ENCODE measurements at places on chromosomes 6 and 20.

GRCh38 chr20:3161316-3162079 is 1.8 kb upstream of the FASTKD5 start:
- DNase-seq: no peak

DNA sequence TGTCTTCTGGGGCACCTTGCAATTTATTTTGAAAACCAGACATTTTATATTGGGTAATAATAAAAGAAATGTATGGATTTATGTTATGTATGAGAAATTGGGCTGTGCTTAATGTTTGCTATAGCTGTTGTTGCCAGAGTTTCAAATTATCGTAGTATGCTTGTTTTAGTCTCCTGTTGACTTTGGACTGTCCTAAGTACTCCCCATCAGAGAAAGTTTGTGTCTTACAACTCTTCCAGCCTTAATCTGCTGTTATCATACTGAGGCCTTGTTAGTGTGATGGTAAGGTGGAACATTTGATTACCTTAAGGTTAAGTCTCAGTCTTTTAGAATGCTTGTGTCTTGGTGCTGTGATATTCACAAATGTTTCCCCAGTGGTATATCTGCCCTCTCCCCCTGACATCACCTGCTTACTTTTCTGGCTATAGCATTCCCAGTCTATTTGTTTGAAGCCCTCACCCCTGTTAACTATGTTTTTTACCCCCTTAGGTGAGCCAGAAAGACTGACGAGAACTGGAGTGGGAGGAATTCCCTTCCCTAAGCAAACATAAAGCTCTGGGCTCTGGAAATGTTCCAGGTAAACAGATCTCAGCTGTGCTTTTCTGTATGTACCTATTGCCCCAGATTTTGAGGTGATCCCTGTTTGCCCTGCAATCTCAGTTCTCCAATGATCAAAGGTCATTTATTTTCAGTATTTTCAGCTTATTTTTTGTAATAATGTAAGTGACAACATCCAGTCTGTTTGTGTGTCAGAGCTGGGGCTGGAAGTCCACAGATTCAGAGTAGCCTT is 581.1 kb upstream of the CITED2 start:
- no peak for DNase-seq

DNA sequence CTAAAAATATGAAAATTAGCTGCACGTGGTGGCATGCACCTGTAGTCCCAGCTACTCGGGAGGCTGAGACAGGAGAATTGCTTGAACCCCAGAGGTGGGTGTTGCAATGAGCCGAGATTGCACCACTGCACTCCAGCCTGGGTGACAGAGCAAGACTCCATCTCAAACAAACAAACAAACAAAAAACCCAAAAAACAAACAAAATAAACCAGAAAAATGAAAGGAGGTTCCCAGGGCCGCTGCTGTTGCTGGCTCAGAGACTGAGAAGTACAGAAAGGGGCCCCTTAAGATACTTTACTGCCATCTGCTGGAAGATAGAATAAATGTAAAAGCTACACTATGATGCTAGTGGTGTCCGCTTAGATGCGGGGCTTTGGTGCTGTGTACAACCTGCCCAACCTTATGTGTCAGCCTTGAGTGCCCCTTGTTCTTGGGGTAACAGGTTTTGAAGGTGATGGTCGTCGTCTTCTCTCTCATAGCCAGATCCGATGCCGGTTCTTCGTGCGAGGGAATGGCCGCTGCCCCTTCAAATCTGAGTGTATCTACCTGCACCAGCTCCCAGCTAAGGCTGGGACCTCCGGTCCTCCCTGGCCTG is 2.8 kb upstream of the FANCE start:
- no peak for DNase-seq

DNA sequence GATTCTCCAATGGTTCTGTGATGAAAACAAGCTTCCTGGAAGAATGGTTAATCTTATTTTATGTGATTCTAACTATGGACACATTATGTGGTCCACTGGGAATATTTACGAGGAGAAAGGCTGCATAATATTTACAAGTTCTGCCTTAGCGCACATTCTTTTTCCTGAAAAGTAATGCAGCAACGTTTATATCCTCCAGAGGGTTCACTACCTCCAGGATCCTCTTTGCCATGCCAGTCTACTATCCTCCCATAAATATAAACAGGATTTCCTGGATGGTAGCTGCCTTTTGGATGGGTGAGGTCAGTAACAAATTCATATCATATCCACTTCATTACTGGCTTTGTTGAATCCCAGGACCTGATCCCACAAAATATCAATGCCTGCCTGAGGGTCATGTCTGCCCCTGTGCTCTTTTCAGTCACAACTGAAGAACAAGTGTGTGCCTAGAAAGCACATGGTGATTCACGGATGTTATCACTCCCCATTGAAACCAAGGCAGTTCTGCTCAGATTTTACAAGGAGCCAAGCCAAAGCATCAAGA is 30.4 kb downstream of the ADGRF5 start:
- DNase-seq: no peak

- DNase-seq: no peak
These were observed 16.7 kb upstream of the ZFAND3 start for GRCh38 chr6:37802810-37803209.

DNA sequence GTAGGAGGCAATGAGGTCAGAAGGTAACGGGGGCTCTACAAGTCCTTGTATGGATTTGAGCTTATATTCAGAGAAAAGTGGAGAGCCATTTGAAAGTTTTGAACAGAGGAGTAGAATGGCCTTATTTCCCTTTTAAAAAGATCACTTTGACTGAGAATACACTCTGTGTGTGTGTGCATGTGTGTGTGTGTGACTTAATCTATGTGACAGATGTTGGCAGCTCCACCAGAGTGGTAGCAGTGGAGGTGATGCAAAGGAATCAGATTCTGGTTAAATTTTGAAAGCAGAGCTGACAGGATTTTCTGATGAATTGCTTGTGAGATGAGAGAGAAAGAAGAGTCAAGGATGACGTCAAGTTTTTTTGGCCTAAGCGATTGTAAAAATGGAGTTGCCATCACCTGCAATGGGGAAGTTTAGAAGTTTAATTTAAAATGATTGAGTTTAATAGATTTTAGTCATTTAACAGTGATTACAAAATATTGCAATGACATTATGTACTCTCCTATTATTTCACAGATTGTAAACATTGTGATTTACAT is 172.2 kb upstream of the HEY2 start:
- no peak for DNase-seq

DNA sequence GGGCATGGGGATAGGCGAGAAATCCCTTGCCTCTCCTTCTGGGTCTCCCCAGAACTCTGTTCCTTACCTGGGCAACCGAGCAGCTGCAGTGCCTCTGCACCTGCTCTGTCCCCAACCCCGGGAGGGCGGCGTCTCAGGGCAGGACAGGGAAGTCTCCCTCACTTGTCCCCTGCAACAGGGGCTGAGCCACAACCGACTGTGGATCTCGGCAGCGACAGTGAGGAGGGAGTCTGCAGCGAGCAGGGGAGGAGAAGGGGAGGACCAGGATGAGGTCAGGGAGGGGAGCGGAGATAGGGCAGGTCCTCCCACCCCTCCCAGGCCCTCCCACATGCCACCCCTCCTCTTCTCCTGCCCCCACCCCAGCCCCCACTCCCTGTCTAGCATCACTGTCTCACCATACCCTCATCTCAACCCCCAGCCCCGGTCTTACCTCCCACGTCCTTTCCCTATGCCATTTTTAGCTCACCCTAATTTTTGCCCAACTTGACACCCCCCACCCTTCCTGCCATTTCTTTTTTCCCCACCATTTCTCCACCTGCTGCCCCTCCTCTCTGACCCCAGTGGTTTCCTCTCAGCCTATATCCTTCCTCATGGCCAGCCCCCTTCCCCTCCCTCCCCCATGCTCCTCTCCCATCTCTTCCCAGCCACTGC is at the start of gene TNXB:
Gene TNXB, minus strand, starts transcription at position 225 of the 651 bp plus-strand sequence. CDS start 11,140 bp downstream, outside the sequence.
- DNase-seq: no peak

- no peak for DNase-seq
These were observed 13.7 kb upstream of the TBC1D22B start for GRCh38 chr6:37243816-37244370.

DNA sequence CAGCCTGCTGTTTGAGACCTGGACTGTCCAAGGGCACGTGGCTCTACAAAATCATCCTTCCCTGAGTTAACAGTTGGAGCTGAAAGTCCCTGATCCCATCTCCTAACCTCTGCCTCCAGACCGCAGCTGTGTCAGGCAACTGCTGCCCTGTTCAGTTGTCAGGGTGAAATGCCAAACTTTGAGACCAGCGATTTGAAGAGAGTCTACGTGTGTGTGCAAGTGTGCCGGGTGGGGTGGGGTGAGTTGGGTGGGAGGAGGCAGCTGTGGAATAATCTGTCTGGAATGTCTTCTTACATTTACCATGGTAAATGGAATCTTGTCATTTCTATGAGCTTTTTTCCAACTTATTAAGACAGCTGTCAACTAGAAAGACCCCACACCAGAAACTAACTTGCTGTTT is 81.0 kb upstream of the FAM8A1 start:
- DNase-seq: no peak

- no peak for DNase-seq
These were observed 586.1 kb downstream of the RNF144B start for GRCh38 chr6:18973251-18973650.

GRCh38 chr20:16493486-16493885 is 79.8 kb downstream of the KIF16B start:
- DNase-seq: no peak

GRCh38 chr20:63400486-63401210 is 39.5 kb upstream of the CHRNA4 start:
- no peak for DNase-seq

DNA sequence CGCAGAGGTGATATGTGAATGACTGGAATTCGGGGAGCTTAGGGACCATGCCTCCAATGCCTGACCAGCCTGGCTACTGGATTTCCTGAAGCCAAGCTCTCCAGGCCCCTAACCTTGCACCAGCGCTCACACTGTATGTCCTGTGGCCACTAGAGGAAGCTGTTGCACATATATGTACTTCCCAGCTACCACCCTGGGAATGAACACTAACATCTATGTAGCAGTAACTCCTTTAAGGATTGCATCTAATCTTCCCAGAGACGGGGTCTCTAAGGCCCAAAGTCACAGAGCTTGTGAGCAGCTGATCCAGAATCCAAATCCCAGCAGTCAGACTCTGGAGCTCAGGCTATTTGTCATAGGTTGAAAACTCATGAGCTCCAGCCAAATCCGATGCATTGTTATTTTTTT is 20.4 kb upstream of the BPIFB1 start:
- no peak for DNase-seq

- no peak for DNase-seq
These were observed 63.8 kb downstream of the ISM1 start for GRCh38 chr20:13284830-13285229.

GRCh38 chr6:32658268-32658897 is 8.1 kb downstream of the HLA-DQB1 start:
- DNase-seq: no peak

DNA sequence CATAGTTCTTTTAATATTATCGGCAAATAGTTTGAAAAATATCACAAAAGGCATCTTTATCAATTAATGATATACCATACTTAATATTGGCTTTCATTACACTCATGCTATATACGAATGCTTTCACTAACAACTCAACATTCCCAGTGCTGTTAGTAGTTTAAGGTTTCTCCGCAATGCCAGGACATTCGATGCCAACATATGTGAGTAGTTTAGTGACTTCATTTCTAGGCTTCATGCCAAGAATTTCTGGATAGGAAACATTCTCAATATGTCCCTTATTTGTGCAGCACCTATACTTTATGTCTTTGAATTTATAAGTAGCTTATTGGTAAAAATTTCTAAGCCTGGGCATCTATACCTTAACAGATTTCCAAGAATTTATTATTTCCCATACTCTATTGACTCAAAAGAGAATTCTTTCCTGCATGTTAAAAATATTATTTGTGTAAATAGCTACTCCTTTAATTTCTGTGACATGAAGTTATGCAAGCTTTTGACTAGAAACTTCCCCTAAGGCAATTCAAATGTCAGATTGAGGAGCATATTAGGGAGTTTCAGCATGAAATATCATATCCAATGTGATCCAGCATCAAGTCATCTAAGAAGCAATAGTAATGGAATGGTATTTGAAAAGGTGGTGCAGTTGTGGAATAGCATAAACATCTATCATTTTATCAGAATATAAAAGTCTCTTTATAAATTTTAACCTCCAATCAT is 236.0 kb upstream of the STXBP5 start:
- no peak for DNase-seq

- no peak for DNase-seq
These were observed 23.4 kb upstream of the CCN5 start for GRCh38 chr20:44691424-44692423.

DNA sequence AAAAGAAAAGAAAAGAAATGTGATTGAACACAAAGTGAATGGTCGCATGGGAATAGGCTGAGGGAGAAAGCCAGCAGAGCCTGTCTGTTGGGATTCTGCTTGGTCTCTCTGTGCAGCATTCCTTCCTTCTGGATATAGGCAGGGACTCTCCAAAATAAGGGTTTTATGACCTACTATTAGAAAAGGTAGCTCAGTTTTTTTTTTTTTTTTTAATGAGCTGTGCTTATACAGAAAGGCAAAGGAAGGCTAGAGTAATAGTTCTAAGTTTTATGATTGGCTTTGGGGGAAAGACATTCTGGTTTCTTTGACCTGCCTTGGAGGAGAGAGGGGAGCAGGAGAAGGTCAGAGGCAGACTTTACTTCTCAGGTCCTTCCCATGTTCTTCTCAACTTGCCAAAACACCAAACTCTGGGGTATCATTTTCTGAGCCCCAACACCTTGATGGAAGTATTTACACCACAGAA is 18.8 kb upstream of the IER3 start:
- DNase-seq: no peak

DNA sequence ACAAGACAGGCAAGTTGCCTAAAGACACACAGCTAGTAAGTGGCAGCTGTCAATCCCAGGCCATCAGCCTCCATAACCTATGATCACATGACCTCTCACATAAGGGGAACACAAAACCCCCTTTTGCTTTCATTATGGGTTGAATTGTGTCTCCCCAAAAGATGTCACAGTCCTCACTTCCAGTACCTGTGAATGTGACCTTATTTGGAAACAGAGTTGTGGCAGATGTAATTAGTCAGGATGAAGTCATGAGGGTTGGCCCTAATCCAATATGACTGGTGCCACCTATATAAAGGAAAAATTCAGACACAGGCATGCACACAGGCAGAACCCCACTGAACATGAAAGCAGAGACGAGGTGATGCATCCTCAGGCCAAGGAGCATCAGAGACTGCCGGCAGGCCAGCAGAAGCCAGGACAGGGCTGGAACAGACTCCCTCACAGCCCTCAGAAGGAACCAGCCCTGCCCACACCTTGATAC is 33.6 kb downstream of the GFOD1 start:
- peak; percentile 2 for DNase-seq

- no peak for DNase-seq
These were observed 52.1 kb downstream of the BMP2 start for GRCh38 chr20:6819599-6819998.

DNA sequence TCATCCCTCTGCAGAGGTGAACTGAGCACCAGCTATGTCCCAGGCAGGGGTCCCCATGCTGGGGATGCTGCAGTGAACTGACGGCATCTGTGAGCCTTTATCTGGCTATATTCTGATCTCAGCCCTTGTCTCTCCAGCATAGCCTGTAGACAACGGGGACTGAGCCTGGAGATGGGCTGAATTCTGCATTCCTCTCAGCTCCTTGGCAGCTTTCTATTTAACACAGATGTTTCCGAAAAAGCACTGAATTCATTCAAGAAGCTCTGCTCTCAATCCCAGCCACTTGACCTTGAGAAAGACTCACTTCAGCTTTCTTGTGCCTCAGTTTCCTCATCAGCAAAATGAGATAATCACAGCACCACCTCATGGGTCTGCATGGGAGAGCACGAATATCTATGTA is 204.4 kb upstream of the PMEPA1 start:
- no peak for DNase-seq

- no peak for DNase-seq
These were observed 353.5 kb upstream of the IRAK1BP1 start for GRCh38 chr6:78513856-78514255.

GRCh38 chr6:150890346-150890745 is 24.8 kb downstream of the MTHFD1L start:
- DNase-seq: no peak

- DNase-seq: no peak
These were observed 82.3 kb upstream of the FRMD1 start for GRCh38 chr6:168161371-168161750.
